Parietal lobe (tissue), 2 donors: ENCODE measurements at places on chromosomes 6 and 20. TPM values are rescaled to one million over a fixed set of nuclear protein-coding genes. Genes with fewer than 3 reads are reported as not detected.

ABHD16B gene
- not detected for total RNA-seq

WFDC10B gene
- not detected for total RNA-seq

CTAGE9 gene
- total RNA-seq: not detected

ARMC2 gene
- total RNA-seq: 17.2 TPM

PRRC2A gene
- 94.8 TPM for total RNA-seq

SLC32A1 gene
- total RNA-seq: 7.2 TPM

HRH3 gene
- total RNA-seq: 0.31 TPM
